ENCODE measurements at places on chromosomes 2 and 18.

GRCh38 chr2:134314681-134315368, 61.0 kb downstream of the MGAT5 start:
- no peak for DNase-seq

- no peak for DNase-seq
Measured at GRCh38 chr2:188187726-188188125, 103.9 kb upstream of the GULP1 start.

- no peak for DNase-seq
Measured at GRCh38 chr18:63177919-63178821, 141.4 kb downstream of the BCL2 start.

- no peak for DNase-seq
Measured at GRCh38 chr2:75647771-75648170, 1.2 kb downstream of the MRPL19 start.

GRCh38 chr2:65708086-65708485, 275.7 kb upstream of the SPRED2 start:
- peak; percentile 79 for DNase-seq

DNA sequence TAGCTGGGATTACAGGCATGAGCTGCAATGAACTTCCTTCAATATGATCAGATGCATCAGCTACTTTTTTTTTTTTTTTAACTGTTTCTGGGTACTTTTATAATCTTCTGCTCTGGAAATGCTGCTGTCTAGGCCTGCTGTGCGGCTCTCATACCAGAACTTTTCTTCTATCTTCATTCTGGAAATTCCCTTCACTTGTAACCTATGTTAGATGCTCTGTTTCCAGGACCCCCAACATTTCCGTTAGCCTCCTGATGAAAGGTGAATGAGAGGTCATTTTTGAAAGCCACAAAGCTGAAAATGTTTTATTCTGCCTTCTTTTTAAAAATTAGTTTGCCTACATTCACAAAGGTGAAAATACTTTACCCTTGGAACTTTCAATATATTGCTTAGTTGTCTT, 8.6 kb downstream of the AGFG1 start:
- no peak for DNase-seq

DNA sequence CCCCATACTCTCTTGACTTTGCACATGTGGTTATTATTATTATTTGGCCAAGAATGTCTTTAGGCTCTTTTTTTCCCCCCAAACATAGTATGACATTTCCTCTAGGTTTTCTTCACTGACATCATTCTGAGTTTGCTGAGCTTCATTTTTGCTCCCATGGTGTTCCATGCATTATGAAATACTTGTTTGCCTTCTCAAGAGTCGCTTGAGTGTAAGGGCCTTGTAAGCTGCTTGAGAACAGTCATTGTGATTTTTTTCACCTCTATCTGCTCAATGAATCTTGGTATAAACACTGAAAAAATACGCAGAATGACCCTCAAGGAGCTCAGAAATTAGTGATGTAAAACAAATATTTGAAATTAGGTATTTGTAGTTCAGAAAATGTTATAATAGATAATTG, 688.9 kb downstream of the CNTNAP5 start:
- no peak for DNase-seq

DNA sequence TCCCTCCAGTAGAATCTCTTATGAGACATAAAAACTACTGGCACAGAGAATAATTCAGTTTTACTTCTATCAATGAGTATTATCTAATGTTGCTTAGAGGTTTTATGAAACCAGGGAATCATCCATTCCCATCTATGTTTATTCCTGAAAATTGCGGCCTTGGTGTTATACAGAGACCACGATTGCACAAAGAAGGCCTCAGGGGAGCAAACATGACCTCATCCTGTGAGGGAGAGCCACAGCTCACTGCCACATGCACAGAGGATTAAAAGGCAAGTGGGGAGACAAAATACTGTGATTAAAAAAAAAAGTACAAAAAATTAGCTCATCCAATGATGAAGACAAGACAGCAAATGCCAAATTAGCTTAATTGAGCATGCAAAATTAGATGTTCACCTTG, 111.8 kb upstream of the SLC35G4 start:
- no peak for DNase-seq

DNA sequence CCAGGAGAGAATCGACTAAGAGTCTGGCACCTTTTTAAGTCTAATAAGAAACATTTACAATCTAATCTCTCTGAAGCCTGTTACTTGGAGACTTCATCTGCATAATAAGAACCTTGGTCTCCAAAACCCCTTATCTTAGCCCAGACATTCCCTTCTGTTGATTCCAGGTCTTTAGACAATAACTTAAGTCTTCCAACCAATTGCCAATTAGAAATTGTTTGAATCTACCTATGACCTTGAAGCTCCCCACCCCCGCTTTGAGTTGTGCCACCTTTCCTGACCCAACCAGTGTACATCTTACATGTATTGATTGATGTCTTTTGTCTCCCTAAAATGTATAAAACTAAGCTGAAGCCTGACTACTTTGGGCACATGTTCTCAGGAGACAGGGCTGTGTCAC, 49.5 kb upstream of the DTNA start:
- no peak for DNase-seq

DNA sequence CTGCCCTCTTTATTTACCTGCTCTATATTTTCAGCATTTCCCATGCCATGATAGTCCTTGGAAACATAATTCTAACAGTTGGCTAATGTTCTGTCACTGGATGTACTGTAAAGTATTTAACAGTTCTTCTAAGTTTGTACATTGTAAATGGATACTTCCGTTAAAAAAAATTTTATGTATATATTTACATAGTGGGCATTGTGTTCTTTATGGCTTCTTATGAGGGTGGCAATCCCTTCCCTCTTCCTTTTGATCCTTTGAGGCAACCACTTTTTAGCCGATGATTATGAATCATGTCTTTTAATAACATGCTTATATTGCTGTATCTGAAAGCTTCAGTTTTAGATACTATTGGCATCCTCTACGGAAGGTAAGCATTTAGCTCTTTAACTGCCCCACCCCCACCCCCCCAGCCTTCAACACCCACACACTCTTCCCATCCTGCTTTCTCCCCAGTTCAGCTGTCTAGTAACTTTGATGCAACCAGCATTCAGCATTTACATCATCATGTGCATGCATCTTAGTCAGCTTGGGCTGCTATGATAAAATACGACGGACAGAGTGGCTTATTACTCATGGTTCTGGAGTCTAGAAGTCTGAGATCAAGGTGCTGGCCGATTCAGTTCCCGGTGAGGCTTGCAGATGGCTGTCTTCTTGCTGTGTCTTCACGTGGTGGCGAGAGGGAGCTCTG, 21.0 kb upstream of the EDAR start:
- peak; percentile 53 for DNase-seq

DNA sequence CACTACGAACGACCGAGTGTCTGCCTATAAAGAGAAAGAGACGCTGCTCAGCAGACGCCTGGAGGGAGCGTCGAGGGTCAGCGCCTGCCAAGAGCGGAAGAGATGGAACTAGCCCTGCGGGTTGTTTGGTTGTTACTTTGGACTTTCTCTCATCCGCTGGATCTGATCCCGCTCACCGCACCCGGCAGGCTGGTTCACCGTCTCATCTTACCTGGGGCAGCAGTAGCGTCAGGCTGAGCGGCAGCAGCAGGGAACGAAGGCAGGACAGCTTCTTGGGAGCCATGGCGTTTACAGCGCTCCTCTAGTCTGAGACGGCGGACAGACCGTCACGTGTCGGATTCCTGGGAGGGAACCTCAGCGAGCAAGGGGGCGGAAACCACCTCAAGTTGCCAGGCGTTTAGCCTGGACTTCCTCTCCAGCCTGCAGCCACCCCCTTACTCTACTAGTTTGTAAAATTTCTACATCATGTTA, 1.9 kb downstream of the GLB1L start:
- no peak for DNase-seq

DNA sequence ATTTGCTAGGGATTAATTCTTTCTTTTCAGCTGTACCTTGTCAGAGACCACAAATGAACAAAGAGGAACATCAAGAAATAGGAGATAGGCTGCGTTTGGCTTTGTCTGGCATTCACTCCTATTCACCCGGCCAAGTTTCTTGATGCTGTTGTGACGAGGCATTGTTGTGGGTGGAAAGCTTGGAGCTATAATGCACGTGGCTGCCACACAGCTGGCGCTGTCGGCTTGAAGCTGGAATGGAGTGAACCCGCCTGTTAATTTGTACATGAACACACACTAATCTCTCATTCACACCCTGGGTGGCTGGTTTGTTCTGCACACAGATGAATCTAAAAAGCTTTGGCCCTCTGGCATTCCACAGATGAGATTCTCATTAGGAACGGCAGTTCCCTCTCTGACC, 274.9 kb upstream of the GYPC start:
- DNase-seq = no peak

- no peak for DNase-seq
Measured at GRCh38 chr2:257429-257828, 6.4 kb downstream of the SH3YL1 start.

DNA sequence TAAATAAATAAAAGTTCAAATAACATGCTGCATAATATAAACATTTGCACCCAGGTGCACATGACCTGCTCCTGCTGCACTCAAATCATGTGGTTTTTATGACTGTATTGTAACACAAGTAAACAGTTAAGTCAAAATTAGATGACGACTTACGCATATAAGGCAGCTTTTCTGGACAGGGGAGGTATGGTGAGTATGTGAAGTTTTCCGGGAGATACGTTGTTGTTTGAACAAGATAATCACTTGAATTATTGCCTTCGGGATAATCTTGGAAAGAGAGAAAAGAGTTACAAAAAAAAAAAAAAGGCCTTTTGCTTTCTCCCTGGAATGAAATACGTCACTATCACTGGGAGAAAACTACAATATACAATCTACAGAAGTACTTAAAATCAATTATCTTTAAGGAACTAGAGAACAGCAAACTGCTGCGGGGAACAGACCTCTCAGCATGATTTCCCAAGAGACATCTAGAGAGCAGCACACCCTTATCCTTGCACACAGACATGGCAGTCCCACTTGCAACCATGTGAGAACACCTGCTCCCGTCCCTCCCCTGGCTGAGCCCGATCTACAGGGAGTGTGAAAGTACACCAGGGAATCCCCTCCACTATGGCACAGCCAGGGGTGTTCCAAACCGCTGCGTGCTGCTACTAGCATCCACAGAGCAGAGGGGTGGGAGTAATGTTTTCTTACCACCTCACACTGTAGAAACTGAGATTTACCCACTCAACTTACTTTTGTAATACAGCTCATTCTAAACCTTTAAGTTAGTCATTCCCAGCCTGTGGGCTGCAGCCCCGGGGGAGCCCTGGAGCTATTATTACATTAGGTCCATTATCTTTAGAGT, 26.3 kb downstream of the B4GALT6 start:
- no peak for DNase-seq

DNA sequence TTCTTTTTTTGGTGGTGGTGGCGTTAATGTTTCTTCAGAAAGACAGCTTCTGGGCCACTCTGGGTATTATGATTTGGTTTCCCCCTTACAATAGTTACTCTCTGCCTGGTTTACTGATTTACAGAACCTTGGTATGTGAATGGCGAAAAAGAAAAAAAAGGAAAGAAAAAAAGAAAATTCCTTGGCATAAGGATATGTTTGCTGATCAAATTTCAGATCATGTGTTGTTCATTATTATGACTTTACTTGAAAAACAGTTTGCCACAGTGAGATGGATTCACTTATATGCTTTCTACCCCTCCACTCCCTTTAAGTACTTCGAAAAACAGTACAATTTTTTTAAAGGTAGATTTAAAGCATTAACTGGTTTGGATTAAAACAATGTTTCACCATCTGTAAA, 21.0 kb downstream of the BCL11A start:
- no peak for DNase-seq

DNA sequence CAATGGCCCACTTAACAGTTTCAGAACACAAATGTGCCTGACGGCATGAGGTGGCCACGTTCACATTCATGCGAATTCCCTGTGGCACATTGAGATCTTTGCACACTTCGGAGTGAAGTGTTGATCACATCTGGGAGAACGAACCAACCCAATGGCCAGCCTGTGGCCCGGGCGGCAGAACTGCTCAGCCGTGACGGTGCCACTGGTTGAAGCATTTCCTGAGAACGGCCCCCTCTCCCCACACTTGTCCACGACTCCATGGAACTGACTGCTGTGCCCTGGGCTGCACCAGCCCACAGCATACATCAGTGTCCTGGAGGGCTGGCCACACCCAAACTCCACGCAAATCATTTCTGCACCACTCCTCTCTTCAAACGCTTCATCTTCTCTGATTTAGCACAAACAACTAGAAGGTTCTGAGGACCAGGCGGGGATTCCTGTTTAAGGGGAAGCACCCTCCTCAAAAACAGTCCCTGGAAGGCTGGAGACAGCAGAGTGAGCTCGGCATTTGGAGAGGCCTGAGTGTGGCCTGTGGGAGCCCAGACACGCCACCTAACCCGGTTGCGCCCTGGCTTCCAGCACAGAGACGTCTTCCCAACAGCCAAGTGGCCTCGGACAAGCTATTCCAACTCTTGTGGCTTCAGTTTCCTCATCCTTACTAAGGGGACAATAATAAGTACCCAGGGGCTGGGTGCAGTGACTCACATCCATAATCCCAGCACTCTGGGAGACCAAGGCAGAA, 9.9 kb upstream of the SALL3 start:
- DNase-seq = no peak

DNA sequence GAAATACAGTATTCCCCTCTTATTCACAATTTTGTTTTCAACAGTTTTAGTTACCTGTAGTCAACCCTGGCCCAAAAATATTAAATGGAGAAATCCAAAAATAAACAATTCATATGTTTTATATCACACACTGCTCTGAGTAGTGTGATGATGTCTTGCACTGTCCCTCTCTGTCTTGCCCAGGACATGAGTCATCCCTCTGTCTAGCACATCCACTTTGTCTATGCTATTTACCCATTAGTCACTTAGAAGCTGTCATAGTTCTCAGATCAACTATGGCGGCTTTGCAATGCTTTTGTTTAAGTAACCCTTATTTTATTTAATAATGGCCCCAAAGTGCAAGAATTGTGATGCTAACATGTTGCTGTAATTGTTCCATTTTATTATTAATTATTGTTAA, 380.6 kb upstream of the REG3G start:
- no peak for DNase-seq

DNA sequence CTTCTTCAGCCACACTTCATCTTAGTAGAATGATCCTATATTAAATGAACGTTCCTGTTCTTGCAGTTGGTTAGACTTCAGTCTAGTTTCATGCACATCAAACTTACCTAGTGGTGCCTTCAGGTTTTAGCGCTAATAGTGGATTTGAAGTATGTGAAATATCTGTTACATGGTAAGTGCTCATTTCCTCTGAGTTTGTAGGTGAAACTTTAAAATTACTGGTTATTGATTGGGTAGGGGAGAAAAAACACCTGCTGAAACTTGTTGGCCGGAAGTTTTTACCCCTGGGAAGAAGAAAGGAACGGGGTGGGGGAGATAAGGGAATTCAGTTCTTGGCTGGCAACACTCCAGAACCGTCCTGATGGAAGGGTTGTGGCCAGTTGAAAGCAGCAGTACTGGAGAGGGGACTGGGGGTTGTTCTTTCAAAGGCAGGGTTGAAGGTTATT, 112.8 kb downstream of the SPTBN1 start:
- no peak for DNase-seq

GRCh38 chr18:80161781-80162417, 52.8 kb downstream of the ADNP2 start:
- DNase-seq = no peak

- DNase-seq = peak; percentile 60
Measured at GRCh38 chr2:177604271-177605065, 211.9 kb downstream of the AGPS start.

GRCh38 chr2:133732982-133733900, 165.0 kb upstream of the NCKAP5 start:
- no peak for DNase-seq
